Stimulated activated CD8-positive, alpha-beta memory T cell treated with anti-CD3 and anti-CD28 coated beads, Interleukin-7, amount 100 ng/mL, for 4 hours (primary cell): ENCODE measurements at places on chromosomes 5 and 9.

- DNase-seq = no peak
These were observed 301.5 kb downstream of the SEMA5A start for GRCh38 chr5:9244417-9244816.

DNA sequence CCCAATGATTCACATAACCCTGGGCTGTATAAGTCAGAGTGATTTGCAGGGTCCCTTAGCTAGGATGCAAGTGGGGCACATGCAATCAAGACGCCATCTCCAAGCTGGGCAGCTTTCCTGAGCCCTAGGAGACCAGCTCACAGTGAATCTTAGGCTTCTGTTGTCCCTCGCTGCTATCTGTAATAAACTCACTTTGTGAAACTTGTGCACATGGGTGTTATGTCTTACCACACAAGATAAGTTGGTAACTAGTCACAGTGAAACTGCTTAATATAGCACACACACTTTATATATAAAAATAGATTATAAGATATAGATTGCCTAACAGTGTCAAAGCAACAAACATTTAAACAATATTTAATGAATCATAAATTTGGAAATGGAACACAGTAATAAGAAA lies 658.5 kb downstream of the SLCO4C1 start:
- no peak for DNase-seq

DNA sequence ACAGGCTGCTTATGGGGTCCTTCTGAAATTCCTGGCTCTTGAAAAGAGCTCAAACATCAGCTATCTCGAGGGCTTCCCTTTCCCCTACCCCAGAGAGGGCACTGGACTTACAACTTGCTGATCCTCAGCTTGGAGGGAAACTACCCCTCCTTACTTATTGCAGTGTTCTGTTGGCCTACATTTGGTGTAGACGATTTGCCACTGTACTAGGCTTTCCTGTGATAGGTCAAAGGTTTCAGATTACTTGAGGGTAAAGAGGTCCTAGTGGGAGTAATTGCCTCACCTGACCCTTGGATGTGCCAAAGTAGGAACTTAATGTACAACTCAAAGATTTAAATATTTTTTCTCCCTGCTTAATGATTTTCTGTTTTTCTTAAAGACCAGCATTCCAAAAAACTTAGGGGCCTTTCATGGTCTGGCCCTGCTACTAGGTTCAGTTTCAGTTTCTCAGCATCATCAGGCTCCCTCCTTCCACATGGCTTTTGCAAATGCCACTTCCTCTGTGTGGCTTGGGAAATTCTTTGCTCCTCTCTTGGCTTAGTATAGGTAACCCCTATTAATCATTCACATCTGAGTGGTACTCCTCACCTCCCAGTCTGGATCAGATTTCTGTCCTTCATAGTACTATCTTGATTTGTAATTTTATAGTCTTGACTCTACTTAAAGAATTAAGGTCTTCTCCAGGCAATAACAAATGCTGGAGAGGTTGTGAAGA lies 32.4 kb downstream of the CYSTM1 start:
- DNase-seq = no peak

DNA sequence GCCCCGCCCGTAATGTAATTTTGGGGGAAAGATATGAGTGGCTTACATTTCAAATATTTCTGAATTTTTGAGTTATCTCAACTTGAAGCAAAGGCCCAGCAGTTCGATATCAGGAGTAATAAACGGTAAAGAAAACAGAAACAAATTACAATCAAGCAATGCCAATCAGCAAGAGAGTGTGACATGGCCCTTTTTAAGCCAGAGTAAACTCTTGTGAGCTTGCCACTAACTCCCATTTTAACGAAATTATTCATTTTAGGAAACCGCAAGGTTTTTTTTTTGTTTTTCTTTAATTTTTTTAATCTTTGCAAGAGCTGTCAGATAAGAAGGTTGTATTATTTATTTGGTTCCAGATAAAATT lies 17.6 kb upstream of the CDK7 start:
- no peak for DNase-seq

- DNase-seq = no peak
These were observed 103.4 kb downstream of the OTULIN start for GRCh38 chr5:14767735-14768507.
